Cerebellum (tissue), 4 donors: ENCODE measurements at places on chromosomes 3 and 15. TPM values are rescaled to one million over a fixed set of nuclear protein-coding genes. Genes with fewer than 3 reads are reported as not detected.
A peak's percentile ranks its signal among the peaks of the same experiment; 100 is the strongest.

DNA sequence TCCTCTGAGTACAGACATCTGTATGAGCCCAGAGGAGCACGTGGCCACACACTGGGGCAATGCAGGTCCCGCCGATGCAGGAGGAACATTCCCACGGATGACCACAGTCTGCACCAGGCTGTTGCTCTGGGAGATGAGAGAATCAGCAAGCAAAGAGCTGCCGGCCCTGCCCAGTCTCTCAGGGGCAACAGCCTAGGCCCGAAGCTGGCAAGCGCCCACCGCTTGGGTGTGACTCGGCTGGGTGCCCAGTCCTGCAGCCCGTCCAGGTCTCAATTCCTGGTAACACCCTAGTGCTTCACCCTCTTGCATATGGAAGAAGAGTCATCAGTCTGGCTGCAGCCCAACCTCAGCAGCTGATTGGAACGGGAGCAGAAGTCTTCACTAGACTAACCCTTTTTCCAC lies 153.7 kb upstream of the HES1 start:
- peak; percentile 4 for DNase-seq

- peak; percentile 62 for DNase-seq
Observed at GRCh38 chr3:58266577-58266976, 29.0 kb downstream of the ABHD6 start.

- no peak for DNase-seq
Observed at GRCh38 chr3:64460877-64461276, 226.9 kb downstream of the ADAMTS9 start.

DNA sequence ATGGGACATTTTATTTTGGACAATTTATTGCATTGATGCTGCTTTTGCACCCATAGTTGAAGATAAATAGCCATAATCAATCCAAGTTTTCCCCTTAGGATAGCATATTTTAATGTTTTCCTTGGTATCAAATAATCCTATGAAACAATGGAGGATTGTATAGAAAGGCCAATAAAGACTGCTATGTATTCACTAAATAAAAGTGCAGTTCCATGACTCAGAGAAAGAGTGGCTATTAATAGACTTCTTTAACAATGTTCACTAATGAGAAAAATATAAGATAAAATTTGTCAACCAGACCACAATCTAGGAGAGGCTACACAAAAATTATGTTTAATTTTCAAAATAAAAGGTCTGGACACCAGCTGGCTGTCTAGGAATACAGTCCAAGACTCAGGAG lies 560.9 kb upstream of the AGTR1 start:
- no peak for DNase-seq

DNA sequence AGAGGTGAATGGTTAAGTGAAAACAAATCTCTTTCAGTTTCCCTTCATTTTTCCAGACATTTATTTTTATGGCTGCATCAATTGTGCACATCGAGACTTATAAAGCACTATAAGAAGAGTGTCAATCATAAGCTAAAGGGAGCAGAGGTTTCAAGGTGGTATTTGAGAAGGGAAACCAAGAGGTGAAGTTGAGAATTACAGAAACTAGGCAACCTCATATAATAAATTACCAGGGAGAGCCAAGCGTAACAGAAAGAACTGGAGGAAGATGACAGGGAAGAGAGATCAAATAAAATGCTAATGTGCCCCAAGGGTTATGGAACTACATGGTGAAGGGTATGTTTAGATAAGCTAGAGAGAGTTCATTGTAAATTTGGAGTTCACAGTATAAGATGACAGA lies 6.3 kb upstream of the CCDC54 start:
- no peak for DNase-seq

GRCh38 chr3:111859974-111860859 lies 1.2 kb downstream of the PHLDB2 start:
- DNase-seq: peak; percentile 8

DNA sequence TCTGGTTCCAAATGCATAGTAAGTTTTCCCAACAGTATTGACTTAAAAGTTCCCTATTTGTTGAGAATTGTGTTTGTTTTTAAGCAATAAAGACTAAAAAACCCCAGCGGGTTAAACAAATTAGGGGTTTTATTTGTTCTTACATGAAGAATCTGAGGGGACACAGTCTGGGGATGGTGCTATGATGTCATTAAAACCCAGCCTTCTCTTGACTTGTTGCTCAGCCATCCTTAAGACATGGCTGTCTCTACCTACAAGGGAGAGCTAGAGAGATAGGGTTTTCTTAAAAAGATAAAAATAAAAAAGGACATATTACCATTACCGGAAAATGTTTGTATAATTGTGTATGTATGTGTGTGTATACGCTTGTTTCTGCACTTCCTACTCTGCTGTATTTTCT lies 11.7 kb upstream of the ARL14 start:
- no peak for DNase-seq

- DNase-seq: no peak
Observed at GRCh38 chr15:67066959-67067853, 1.8 kb downstream of the SMAD3 start.

- no peak for DNase-seq
Observed at GRCh38 chr15:58087871-58088270, 22.4 kb upstream of the ALDH1A2 start.

GRCh38 chr3:165938986-165939540 lies 101.8 kb upstream of the BCHE start:
- no peak for DNase-seq

- DNase-seq: peak; percentile 57
Observed at GRCh38 chr3:129023909-129024308, 22.8 kb downstream of the EFCC1 start.

DNA sequence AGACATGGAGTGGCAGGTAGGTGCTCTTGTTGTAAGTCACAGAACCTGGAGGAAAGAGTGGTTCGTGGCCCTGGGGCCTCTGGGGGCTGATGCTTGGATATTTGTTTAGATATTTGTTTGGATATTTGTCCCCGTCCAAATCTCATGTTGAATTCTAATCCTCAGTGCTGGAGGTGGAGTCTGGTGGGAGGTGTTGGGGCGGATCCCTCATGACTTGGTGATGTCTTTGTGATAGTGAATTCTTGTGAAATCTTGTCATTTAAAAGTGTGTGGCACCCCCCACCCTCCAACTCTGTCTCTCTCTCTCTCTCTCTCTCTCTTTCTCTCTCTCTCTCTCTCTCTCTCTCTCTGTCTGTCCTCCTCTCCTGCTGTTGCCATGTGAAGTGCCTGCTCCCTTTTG lies 122.4 kb downstream of the LPP start:
- DNase-seq: no peak

GRCh38 chr3:152860736-152861135 lies 25.8 kb downstream of the P2RY1 start:
- no peak for DNase-seq

- DNase-seq: no peak
Observed at GRCh38 chr3:190122198-190122771, 1.6 kb upstream of the P3H2 start.

The SPATA12 gene
- total RNA-seq: not detected

The PRTG gene
- total RNA-seq: 28.8 TPM

The GMPPB gene
- 9.4 TPM for total RNA-seq

The KY gene
- total RNA-seq: 2.1 TPM

The TBL1XR1 gene
- 187 TPM for total RNA-seq

The ADAMTSL3 gene
- total RNA-seq: 1.4 TPM

The CCDC54 gene
- 0.54 TPM for total RNA-seq

The GAP43 gene
- 125 TPM for total RNA-seq

The ALPK3 gene
- total RNA-seq: 2.3 TPM

The GOLGA8O gene
- not detected for total RNA-seq

The GATM gene
- 93.4 TPM for total RNA-seq

The STRIT1 gene
- total RNA-seq: not detected

The CIDEC gene
- total RNA-seq: not detected

The CSTA gene
- not detected for total RNA-seq

The FAM107A gene
- total RNA-seq: 13.1 TPM
